Smooth muscle cell of trachea (primary cell): ENCODE measurements at places on chromosomes 11 and 22. TPM values are rescaled to one million over a fixed set of nuclear protein-coding genes. Genes with fewer than 3 reads are reported as not detected.

FAM181B gene
- under 0.01 TPM in 1 of 2 replicates, not detected in the other for total RNA-seq

SRRD gene
- 11.1 and 14.3 TPM in 2 replicates for total RNA-seq

MRPL49 gene
- 50.4 and 55.6 TPM in 2 replicates for total RNA-seq

CRYBB1 gene
- total RNA-seq: not detected in 2 replicates

CDK2AP2 gene
- 14.8 and 15.2 TPM in 2 replicates for total RNA-seq

KCNJ11 gene
- not detected in 2 replicates for total RNA-seq

NXPE2 gene
- under 0.01 TPM in 1 of 2 replicates, not detected in the other for total RNA-seq
